ENCODE measurements at places on chromosomes 6 and 20.

DNA sequence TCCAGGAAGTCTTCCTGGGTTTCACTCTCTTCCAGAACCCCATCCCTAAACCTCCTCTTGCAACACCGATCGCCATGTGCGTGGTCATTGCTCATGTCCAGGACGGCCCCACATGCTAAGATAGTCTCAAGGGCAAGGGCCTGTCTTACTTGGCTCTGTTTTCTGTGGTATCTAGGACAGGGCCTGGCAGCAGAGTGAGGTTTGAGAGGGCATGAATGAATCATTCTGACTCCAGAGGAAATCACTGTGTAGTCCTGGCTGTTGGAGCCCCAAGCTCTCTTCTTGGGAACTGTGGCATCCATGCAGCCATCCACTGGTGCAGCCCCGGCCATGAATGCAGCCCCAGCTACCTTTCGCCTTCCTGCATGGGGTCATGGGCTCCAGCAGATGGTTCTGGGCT lies 12.4 kb downstream of the SIRPA start:
- no peak for DNase-seq

GRCh38 chr6:11819486-11819885 lies 40.9 kb upstream of the ADTRP start:
- no peak for DNase-seq

DNA sequence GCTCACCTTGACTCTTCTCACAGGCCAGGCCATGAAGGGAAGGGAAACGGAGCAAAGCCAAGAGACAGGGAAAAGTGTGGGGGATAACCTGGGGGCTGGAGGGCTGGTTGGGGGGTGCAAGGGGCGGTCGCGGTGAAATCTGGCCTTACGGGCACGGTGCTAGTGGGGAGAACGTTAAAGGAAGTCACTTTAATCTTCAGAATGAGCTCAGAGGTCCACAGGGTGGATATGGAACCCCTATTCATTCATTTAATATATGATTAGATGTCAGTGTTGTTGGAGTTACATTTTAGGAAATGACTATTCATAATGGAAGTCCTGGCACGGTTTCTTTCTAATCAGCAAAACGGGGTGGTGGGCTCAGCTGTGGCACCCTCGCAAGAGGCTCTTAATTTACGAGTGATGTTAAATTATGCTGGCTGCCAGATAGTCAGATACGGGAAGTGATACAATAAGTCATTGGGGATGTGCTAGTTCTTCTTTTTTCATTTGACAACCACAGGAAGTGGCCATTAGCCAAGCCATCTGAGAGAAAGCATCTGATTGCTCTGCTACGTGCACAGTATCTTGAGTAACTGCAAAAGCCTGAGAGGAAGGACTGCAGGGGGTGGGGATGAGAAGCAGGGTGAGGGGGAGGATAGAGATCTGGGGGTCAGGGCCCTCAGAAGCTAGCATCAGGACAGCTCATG lies 253.0 kb downstream of the QKI start:
- DNase-seq: peak; percentile 84

DNA sequence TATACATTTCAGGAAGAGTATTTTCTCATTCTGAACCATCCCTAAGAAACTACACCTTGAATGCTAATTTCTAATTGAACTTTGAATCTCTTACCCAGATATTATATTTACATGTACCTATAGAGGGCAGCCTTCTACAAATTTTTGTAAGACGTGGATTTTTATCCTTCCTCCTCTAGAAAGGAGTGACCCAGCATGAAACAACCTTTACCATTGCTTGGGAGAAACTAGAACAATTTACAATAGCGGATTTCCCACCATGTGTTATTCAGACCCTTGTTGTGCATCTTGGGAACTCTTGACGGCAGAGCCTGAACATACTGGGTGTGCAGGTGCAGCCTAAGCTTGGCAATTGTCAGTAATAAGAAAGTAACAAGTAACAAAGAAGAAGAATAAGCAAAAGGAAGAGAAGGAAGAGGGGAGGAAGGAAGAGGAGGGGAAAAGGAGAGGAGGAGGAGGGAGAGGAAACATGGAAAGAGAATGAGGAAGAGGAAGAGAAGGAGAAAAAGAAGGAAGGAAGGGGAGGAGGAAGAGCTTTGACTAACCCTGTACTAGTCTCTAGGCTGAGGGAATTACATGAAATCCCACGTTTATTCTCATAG lies 10.8 kb upstream of the TAAR1 start:
- peak; percentile 38 for DNase-seq

- DNase-seq: peak; percentile 65
These were observed 28.0 kb downstream of the PNLDC1 start for GRCh38 chr6:159828074-159828473.

GRCh38 chr6:133613211-133613610 lies 275.7 kb upstream of the TCF21 start:
- no peak for DNase-seq

DNA sequence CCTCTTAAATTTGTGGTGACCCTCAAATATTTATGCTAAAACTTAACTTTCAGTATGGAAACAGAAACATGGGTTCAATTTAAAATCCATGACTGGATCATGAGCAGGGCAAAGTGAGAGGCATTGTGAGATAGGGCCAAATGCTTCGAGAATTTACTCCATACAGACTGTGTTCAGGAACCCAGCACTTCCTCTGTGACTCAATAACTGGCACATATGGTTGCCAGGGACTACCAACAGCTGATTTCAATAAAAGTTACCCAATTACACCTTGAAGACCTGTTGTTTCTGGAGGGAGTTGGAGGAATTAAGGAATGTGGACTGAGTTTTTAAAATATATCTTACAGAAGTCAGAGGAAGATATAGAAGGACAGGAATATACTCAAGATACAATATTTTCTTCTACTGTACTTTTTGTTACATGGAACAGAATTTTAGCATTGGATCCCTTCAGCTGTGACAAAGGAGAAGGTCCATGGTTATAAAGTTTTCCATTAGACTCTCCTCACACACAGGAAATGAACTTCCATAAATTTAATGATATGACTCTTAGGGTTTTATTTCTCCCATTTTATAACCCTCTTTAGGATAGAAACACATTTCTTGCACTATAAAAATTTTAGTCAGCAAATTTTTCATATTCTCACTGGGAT lies 258.5 kb downstream of the KHDC1L start:
- peak; percentile 66 for DNase-seq
